Renal cortical epithelial cell (primary cell): ENCODE measurements at places on chromosomes 6 and 20. TPM values are rescaled to one million over a fixed set of nuclear protein-coding genes. Genes with fewer than 3 reads are reported as not detected.
A peak's percentile ranks its signal among the peaks of the same experiment; 100 is the strongest.

Gene CAPN11
- total RNA-seq, result not detected in 2 replicates

Gene TMC2
- total RNA-seq, result not detected in 2 replicates

Gene RAB44
- total RNA-seq, result not detected in 2 replicates

Gene EPPIN
- not detected in 2 replicates for total RNA-seq

Gene CRISP2
- total RNA-seq, result 0.10 TPM in 1 of 2 replicates, not detected in the other

Gene ZSCAN26
- total RNA-seq, result 10.1 and 27.0 TPM in 2 replicates

Gene TAGAP
- total RNA-seq, result 0.05 and 0.35 TPM in 2 replicates

Gene ATRN
- 31.4 and 66.1 TPM in 2 replicates for total RNA-seq

DNA sequence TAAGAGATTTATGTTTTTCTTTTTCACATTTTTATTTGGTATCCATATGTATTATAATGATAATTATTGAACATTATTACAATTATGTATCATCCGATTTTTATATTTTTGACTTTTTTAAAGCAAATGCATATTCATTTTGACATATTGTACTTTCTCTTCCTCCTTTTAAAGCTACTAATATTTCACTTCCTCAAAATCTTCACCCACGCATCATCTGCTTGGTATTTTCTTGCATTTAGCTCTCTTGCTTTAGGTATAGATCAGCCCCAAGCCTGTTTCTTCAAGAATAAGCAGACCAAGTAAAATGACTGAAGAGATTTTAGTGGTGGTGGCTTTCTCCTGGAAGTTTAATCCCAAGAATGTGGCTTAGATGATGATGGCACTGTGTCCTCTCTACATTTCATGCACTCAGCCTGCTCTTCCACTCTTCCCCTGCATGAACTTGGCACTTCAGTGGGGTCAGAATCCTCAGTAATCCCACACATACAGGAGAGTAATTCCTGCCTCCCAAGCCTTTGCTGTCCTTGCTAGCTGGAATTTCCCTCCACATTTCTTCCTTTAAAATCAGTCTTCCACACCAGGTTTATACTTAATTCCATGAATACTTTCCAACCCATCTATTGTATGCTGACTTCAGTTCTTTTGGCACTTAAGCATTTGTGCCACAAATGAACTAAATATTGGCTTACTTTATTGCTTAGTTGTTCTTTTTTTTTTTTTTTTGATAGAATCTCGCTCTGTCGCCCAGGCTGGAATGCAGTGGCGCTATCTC lies 8.2 kb downstream of the NCOA7 start:
- no peak for DNase-seq

GRCh38 chr6:3764516-3765335 lies 13.2 kb upstream of the PXDC1 start:
- no peak for DNase-seq

- DNase-seq, result no peak
These were observed 626.6 kb upstream of the ADGRB3 start for GRCh38 chr6:68008445-68008844.

DNA sequence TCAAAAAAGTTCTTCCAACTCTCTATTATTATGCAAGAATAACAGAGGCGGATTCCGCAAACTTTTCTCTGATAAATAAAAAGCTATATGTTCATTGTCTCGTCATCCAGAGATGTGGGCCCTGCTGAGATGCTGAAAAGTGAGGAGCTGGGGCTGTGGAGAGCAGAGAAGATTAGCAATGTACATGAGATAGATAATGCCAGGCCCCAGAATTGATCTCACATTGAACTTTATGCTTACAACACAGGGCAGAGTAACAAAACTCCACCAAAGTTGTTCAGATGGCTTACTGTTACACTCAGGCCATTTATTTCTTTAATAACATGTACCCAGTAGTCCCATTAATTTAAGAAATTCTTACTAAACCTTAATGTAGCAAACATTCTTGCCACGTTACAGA lies 32.7 kb upstream of the RIN2 start:
- no peak for DNase-seq

DNA sequence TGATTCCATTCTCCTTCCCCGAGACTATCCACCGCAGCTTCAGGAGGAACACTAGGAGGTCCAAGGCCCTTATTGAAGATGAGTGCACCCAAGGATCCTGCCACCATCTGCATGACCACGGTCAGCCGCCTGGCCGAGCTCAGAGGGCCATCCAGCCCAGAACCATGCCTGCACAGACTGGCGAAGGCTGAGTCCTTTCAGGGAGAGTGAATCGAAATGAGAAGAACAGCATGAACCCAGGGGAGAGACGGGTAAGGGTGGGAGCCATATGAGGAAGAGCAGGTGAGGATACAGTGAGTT lies 26.3 kb downstream of the SERPINB6 start:
- DNase-seq, result no peak

- no peak for DNase-seq
These were observed 389.9 kb downstream of the DOK5 start for GRCh38 chr20:54865273-54865672.

DNA sequence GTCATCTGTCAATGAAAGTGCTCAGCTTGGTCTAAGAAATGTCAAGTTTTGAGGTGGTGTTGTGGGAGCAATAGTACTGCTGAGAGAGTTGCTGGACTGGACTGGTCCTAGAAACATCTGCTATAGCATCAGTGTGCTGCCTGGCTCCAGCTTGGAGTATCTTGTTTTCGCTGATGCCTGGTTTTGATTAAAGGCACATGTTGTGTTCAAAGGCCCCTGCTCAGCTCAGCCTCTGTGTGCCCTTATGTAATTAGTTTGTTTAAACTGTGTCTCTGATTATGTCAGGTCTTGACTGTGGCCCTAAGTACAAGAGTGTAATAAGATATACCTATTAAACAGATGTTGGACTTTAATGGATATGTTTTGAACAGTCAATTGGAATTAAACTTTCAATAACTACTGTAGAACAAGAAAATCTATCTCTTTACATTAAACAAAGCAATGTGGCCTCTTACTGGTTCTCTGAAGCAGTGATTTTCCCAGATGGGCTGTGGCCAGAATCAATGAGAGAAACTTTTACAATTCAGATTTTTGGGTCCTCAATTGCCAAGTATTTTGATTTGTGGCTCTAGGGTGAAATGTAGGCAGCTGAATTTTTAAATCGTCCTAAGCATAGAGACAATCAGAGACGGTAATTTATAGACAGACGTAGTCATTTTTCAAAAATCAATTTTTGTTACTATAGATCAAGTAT lies 668.2 kb downstream of the DHX35 start:
- DNase-seq, result no peak

DNA sequence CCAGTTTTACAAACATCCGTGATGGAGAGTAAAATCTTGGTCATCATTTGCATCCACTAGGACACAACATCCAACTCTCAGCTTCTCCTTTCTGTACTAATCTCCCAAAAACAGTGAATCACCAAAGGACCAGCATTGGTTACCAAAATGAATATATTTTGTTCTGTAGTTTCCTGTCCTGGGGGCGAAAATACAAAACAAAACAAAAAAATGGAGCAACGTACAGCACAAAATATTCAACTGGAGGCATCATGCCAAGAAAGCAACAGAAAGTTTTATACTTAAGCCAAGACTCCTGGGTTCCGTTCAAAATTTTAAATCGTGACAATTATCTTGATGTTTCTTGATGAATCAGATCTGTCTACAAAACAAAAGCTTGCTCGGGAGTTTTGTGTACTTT lies 126.6 kb upstream of the CCDC28A start:
- no peak for DNase-seq

GRCh38 chr6:161242779-161243693 lies 30.8 kb downstream of the AGPAT4 start:
- no peak for DNase-seq

GRCh38 chr6:16576451-16577368 lies 184.6 kb downstream of the ATXN1 start:
- peak; percentile 98 for DNase-seq

DNA sequence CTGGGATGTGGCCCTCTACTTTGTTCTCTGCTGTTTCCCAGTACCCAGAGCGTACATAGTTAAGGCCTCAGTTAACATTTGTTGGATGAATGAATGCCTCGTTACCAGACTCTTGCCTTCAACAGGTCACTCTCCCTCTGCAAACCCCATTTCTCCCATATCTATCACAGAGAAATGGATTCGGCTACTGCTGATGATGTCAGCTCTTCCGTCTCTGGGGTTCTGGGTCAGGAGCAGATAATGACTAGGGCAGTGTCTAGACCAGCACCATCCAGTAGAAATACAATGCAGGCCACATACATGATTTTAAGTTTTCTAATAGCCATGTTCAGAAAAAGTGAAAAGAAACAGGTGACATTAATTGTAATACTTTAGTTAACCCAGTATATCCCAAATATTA lies 47.9 kb downstream of the TOX2 start:
- no peak for DNase-seq

DNA sequence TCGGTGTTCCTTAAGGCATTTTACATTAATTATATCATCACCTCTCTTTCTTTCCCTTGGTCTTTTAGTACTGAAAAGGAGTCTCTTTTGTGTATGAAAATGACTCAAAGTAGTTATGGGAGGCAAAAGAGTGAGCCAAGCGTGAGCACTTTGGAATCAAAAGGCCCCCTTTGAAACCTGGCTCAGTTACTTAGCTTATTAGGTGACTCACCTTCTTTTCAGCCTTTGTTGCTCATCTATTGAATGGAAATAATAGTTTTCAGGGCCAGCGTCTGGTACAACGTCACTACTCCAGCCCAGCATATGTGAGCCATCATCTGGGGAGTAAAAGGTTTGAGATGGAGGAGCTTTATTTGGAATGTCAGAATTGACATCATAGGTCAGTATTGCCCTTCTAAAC lies 147.4 kb upstream of the SCGN start:
- no peak for DNase-seq

DNA sequence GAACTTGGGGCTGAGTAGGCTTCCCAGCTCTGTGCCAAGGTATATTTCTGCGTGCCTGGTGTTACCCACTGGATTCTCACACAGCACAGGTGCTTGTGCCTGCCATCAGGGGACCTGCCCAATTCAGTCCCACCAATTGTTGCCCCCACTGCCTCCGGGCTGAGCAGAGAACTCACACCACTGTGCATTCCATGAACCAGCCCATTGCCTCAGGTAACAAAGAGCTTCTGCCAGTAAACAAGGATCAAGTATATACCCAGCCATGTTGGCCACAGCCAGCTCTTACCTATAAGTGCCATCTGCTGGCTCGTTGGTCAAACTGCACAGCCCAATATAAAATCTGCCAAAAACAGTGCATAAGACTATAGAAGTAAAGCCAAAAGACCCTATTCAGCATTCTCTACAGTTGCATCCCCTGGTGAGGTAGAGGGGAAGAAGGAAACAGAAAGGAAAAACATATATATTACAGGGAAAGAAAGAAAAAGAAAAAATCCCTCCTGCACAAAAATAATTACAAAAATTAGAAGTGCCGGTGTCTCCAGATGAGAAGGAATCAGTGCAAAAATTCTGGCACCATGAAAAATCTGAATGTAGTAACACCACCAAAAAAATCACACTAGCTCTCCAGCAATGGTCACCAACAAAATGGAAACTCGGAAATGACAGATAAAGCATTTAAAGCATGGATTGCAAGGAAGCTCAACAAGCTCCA lies 241.4 kb downstream of the IBTK start:
- peak; percentile 43 for DNase-seq

GRCh38 chr6:29959467-29959866 lies 17.1 kb downstream of the HLA-A start:
- no peak for DNase-seq

GRCh38 chr20:5065166-5065878 lies 54.4 kb downstream of the PCNA start:
- peak; percentile 50 for DNase-seq

DNA sequence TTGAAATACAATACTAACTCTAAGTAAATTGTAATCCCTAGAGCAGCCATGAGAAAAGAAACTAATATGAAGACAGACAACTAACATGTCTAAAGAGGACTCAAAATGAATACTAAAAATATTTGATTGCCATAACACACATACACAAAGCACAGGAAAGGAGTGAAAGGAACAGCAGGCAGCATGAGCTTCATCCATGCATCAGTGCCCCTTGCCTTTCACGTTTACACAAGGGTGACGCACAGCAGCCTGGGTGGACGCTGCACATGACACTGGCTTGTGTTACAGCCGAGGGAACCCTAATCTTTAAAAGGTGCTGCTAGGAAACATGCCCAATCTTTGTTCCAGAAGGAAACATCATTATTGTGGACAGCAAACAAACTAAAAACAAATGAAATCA lies 123.5 kb downstream of the MAN1A1 start:
- peak; percentile 50 for DNase-seq

DNA sequence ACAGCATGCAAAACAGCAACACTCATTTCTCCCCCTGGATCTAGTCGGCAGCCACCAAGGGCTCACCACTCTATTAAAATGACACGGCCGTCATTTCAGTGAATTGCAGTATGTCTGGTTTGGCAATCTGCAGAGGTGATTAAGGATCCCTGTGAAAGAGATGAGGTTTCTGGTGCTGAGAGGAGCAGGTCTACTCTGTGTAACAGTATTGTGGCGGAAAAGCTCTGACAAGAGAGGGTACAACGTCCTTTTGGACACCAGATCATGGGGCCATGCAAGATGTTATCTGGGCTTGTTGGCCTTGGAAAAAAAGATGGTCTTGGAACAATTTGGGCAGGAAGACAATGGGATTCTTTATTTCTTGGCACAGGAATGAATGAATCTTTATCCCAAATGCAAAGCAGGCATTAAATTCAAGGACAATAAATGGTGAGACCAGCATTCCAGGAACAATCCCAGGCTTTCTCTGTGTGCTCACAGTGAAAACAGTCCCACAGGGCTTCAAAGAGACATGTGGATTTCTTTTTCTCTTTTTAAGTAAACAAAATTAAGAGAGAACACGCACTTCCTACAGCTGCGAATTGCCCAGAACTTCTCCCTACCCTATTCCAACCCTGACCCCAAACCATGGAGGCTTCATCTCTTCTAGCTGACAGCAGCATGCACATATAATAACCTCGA lies 33.7 kb upstream of the ADGRF1 start:
- no peak for DNase-seq

DNA sequence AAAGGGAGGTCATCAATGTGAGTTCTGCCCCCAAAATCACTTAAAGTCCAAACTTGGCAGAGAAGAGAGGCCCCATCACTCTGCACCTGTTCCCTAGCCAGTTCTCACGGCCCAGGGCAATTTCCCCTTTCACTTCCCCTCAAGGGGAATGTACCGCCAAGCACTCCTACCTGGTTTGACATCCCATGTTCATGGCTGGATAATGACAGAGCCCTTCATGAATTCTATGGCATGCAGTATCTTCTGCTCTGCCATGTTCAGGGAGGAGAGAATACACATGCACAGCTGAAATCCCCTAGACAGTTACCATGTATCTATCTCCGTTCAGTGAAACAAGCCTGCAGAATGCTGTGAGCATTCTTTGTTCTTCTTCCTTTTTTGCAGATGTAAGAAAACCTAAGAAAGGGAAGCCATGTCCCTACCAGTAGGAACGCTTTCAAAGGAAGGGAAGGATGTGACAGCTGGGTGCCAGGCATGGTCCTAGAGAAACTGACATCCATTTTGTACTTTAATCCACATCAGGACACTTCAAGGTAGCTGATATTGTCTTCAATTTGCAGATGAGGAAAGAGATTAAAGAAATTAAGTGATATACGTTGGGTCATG lies 79.8 kb upstream of the ARID1B start:
- no peak for DNase-seq

GRCh38 chr6:149340200-149340599 lies 22.7 kb downstream of the TAB2 start:
- DNase-seq, result no peak

GRCh38 chr20:16761305-16761829 lies 13.2 kb downstream of the OTOR start:
- peak; percentile 75 for DNase-seq

GRCh38 chr20:42138729-42139128 lies 520.6 kb upstream of the CHD6 start:
- DNase-seq, result no peak

- DNase-seq, result no peak
These were observed 88.7 kb downstream of the PLCB1 start for GRCh38 chr20:8220716-8221115.
